RPMI8226 (cell line): ENCODE measurements at places on chromosomes 12 and 14.

GRCh38 chr12:15787778-15788177, 1.4 kb downstream of the EPS8 start:
- DNase-seq = no peak

GRCh38 chr14:69924201-69924600, 45.0 kb downstream of the SMOC1 start:
- no peak for DNase-seq

GRCh38 chr14:106518054-106518943, 991.9 kb downstream of the TMEM121 start:
- DNase-seq = no peak

- no peak for DNase-seq
Measured at GRCh38 chr12:84757978-84758377, 154.6 kb downstream of the SLC6A15 start.

GRCh38 chr14:81382517-81383225, 17.5 kb downstream of the STON2 start:
- no peak for DNase-seq

DNA sequence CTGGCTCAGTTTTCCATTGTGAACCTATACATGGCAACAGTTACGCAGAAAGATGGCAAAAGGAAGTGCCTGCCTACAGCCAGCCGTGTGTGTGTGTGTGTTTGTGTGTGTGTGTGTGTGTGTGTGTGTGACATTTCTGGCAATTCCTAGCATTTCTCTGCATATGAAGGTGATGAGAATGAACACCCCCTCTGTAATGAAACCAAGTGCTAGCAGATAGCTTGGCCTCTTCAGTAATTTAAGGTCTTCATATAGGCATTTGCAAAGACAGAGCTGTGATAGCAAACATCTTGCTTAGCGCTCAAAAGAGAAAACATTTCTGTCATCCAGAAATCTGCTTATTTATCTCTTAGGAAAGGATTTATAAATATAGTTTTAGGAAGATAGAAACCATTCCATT, 389.1 kb downstream of the AACS start:
- no peak for DNase-seq
